ENCODE measurements at places on chromosomes 7 and 10. TPM values are rescaled to one million over a fixed set of nuclear protein-coding genes. Genes with fewer than 3 reads are reported as not detected.

DNA sequence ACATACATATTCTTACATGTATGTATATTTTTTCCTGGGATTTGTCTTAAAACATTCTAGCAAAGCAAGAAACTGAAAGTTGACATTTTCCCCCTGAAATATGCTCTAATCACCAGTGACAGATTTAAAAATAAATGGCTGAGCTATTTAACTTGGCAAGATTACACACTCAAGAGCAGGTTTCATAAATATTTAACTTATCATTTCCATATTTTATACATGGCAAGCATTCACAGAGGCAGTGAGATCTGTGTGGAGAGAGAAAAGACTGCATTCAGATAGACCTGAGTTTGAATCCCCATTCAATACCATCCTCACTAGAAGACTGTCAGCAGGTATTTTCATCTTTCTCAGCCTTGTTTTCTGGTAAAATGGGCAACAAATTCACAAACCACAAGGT, 1043.0 kb downstream of the NRG3 start:
- DNase-seq: no peak

DNA sequence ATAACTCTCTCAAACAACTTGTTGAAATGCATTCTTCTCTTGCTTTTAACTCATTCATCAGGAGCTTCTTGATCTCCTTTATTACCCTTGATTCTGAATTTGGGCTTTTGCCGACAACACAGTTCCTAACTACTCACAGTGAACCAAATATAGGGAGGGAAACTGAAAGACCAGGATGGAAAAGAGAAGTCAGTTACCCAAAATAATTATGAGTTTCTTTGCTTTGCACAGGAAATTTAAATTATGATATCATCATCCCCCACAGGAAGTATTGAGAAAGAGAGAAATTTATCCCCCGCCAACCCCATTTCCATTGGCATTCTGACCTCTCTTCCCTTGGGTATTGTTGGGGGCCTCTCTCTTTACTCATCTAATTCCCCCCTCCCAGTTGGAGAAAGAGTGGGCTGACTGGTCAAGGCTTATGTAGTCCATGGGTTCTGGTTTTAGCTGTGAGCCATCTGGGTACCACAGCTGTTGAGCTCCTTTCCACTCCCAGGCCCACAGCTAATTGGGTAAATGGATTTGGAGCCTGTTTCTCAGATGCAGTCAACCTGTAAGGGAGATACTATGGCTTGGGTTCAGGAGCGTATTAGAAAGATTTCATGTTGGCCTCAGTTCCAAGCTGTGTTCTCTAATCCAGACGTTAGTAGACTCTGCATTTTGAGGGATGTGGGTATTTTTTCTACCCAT, 109.0 kb downstream of the FZD1 start:
- no peak for DNase-seq

- no peak for DNase-seq
Observed at GRCh38 chr10:16828114-16828568, 10.9 kb upstream of the RSU1 start.

- no peak for DNase-seq
Observed at GRCh38 chr10:14399641-14400040, 68.9 kb upstream of the FRMD4A start.

DNA sequence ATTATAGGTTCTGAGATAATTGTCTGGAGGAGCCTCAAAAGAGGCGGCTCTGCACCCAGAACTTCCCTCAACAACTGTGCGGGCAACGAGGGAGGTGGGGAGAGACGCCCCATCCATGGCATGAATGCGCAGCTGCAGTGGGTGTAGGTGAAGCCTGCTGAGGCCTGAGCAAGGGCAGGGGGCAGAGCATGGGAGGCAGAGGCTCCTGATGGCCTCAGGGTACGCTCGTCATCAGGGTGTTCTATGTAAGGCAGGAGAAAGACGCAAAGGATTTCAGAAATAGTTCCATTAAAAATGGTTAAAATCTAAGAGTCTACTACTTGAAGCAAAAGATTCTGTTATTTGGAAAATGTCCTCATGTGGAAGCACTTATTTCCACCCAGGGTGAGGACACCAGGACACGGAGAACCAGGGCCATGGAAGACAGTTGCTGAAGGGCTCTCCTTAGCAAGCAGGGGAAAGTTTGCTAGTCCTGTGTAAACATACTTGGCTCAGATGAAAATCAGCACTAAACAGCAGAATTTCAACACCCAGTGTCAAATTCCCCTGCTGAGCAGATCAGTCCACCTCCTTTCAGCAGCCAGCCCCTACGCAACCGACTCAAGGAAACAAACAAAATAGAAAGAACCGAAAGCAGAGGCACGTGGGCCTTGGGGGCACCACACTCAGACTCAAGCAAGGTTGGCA, 18.9 kb downstream of the INSIG1 start:
- DNase-seq: no peak

- no peak for DNase-seq
Observed at GRCh38 chr7:12550956-12551355, 19.6 kb upstream of the SCIN start.

GRCh38 chr7:131557652-131558385, 1.4 kb upstream of the PODXL start:
- no peak for DNase-seq

DNA sequence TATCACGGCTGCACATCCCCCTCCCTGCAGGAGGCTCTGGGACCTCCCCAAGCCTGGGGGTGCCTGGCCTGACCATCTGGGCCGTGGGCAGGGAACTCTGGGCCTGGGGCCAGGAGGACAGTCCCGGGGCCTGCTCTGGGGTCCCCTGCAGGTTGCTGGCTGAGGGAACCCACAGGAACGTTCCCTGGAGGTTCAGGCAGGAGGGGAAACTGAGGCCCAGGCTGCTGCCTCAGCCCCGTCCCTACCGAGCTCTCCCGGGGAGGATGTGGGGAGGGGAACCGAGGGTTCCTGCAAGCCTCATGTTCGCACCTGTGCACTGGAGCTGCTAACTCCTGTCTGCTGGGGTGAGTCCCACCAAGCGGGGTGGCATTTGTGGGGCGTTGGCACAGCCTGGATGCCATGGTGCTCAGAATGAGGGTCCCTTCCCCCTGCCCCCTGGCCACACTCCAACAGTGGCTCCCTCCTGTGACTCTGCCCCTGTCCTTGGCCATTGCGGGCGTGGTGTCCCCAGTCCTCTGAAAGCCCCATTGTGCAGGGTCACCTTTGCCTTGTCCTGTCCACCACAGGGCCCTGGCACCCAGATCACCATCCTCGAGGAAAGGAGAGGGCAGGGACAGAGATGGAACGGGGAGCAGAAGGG, 9.4 kb downstream of the ELFN1 start:
- DNase-seq: no peak

GRCh38 chr7:103988468-103989199, 824 bp downstream of the RELN start:
- no peak for DNase-seq

DGKB gene
- 2.2 TPM for total RNA-seq

SEMA3D gene
- 2.2 TPM for total RNA-seq

IFIT2 gene
- 2.9 TPM for total RNA-seq

Measured in vagina (tissue), 2 donors.